ENCODE measurements at places on chromosomes 2 and 18. TPM values are rescaled to one million over a fixed set of nuclear protein-coding genes. Genes with fewer than 3 reads are reported as not detected.

- no peak for DNase-seq
- H3K27ac ChIP-seq, result no peak overlapping the region
- no peaks in the 10 kb centered on the region for H3K36me3 ChIP-seq
- no peak overlapping the region for H3K4me3 ChIP-seq
- H3K27me3 ChIP-seq, result peaks cover 25% of the 10 kb centered on the region
These were observed 18.0 kb downstream of the FZD7 start for GRCh38 chr2:202051499-202052161.

DNA sequence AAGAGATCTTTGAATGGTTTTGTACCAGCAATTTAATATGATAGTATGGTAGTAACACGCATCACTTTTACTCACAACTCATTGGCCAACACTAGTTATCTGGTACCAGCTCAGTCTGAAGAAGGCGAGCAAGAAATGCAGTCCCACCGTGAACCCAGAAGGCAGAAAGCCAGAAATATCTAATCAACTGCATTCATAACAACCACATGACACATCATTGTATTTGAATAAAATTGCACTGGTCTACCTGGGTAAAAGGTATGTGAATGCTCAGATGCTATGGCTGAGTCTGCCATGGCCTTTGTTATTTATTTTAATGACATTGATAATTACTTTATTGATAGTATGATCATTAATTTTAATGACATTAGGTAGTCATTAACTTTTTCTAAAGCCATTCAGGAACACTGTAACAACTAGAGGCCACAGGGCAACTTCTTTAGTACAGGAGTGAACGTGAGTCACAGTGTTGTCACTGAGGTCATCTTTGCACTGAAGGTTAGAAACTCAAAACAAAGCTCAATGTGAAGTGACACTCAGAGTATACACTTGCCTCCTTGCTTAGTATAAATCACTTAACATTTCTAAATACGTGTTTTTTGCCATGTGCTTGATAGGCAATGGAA lies 475.6 kb upstream of the TNP1 start:
- no peak overlapping the region for H3K27ac ChIP-seq
- DNase-seq, result no peak
- no peaks in the 10 kb centered on the region for H3K36me3 ChIP-seq
- no peaks in the 10 kb centered on the region for H3K4me1 ChIP-seq

DNA sequence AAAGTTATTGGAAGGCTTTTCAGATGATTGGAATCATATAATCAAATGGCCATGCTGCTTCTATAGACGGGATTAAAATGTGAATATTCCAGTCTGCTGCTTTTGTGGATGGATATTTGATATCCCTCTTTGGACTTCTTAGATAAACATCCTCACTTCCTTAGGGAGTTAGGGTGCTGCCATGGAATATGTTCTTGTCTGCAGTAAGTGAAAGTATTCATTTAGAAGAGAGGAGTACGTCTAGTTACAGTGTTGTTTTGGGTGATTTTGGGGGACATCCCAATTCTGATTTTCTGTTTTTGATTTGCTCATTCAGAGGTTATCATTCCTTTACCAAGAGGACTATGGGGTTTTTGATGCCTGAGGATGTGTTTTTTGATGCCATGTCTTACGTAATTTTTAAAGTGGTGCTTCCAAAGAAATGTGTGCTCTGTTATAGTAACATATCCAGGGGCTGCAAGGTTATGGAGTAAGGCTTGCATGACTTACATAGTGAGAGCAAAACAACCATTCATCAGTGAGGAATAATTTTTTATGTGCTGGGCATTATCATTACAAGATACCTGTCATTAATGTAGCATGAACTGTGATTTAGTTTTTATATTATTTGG lies 33.6 kb downstream of the ASXL3 start:
- H3K27ac ChIP-seq, result no peak overlapping the region
- no peaks in the 10 kb centered on the region for H3K27me3 ChIP-seq
- H3K4me3 ChIP-seq, result no peak overlapping the region
- H3K36me3 ChIP-seq, result no peaks in the 10 kb centered on the region

GRCh38 chr18:9434122-9434701 lies 41.1 kb upstream of the RALBP1 start:
- no peak overlapping the region for H3K4me3 ChIP-seq
- no peaks in the 10 kb centered on the region for H3K4me1 ChIP-seq
- H3K27me3 ChIP-seq, result peaks cover 9% of the 10 kb centered on the region
- DNase-seq, result no peak
- no peaks in the 10 kb centered on the region for H3K36me3 ChIP-seq

DNA sequence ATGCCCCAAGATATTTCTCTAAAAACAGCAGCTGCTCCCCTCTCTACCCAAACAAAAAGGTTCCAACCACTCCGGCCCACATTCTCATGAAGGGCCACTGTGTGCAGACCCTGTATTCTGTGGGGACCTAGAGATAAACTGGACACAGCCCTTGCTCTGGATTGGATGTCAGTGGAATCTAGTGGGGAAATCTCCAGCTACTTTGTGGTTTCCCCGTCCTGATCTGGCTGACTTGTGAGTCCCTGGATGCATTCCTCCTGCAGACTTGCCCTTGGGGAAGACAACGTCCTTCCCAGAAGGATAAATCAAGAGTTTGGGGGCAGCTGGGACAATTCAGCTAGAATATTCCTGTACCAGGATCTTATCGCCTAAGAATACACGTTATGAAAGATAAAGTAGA lies 151.1 kb downstream of the FSHR start:
- H3K36me3 ChIP-seq, result no peaks in the 10 kb centered on the region
- H3K4me1 ChIP-seq, result no peaks in the 10 kb centered on the region
- H3K27me3 ChIP-seq, result no peaks in the 10 kb centered on the region
- H3K4me3 ChIP-seq, result no peak overlapping the region
- no peak overlapping the region for H3K27ac ChIP-seq

DNA sequence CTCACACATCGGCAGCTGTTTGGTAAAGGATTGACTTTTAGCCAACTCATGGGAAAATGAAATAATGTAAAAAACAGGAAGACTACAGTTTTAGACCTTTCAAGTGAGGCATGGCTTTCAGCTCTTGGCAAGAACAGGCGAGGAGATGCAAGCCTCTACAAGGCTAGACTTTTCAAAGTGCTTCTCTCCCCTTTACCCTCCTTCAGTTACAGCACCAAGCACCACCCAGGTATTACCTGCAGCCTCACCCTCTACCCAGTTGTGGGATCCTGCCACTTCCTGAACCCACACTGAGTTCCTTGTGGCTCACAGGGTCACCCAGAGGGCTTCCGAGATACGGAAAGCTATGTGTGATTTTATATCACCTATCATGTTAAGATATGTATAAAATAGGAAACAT lies 14.7 kb downstream of the UGT1A10 start:
- no peak for DNase-seq
- H3K4me1 ChIP-seq, result no peaks in the 10 kb centered on the region
- no peak overlapping the region for H3K4me3 ChIP-seq

DNA sequence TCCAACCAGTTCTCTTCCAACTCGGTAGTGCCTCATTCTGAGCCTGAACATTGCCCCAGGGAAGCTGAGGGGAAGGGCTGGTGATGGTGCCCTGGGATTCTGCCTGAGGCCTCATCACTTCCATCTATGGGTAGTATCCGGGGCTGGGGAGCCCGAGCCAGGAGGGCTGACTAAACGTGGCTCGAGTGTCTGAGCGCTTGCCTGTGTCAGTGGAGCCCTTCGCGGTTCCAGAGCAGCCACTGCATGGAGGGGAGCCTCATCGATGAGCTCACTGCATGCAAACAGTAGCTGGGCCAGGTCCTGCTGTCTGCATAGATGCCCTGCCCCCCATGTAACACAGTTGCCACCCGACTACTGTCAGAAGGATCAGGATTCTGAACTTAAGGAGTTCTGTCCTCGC lies 129.3 kb downstream of the GLI2 start:
- H3K27me3 ChIP-seq, result peaks cover 25% of the 10 kb centered on the region
- no peaks in the 10 kb centered on the region for H3K4me1 ChIP-seq
- no peak overlapping the region for H3K4me3 ChIP-seq
- no peak for DNase-seq
- no peak overlapping the region for H3K27ac ChIP-seq
- no peaks in the 10 kb centered on the region for H3K36me3 ChIP-seq

DNA sequence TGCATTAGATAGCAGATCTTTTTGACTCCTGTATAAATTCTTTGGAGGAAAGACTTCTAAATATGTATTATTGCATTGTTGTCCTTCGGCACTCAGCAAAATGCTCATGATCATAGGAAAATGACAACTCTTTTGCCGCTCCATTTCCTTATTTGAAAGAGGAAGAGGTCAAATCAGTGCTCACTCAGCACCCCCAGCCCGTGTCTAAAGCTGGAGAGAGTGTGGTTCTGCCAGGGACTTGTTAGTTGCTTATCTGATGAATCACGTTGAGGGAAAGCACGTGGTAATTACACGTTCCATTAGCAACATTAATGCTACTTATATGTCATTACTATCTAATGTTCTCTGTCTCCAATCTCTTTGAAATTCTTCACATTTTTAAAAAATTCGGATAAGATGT lies 46.0 kb upstream of the MBP start:
- H3K4me3 ChIP-seq, result no peak overlapping the region
- no peak overlapping the region for H3K27ac ChIP-seq
- H3K4me1 ChIP-seq, result no peaks in the 10 kb centered on the region
- no peaks in the 10 kb centered on the region for H3K27me3 ChIP-seq

DNA sequence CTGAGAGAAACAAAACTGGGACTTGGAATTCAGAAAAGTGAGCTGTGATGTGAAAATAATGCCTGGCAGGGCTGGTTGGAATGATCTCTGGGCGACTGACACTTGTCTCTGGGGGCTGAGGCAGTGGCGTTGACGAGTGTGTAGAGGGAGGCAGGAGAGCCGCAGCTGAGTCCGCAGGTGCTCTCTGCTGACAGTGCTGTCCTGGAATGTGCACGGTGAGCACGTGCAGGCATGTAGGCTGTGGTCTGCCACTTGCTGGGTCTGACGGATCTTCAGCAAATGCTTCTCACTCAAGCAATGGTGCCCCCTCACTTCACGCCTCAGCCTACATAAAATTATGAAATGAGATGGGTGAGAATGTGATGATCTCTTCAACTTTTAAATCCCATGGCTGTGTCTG lies 38.5 kb upstream of the ATP9B start:
- H3K36me3 ChIP-seq, result no peaks in the 10 kb centered on the region
- no peaks in the 10 kb centered on the region for H3K4me1 ChIP-seq
- no peak overlapping the region for H3K27ac ChIP-seq
- no peak overlapping the region for H3K4me3 ChIP-seq
- DNase-seq, result no peak
- no peaks in the 10 kb centered on the region for H3K27me3 ChIP-seq

- no peaks in the 10 kb centered on the region for H3K4me1 ChIP-seq
- no peak for DNase-seq
- no peak overlapping the region for H3K27ac ChIP-seq
- H3K27me3 ChIP-seq, result peaks cover 7% of the 10 kb centered on the region
- no peaks in the 10 kb centered on the region for H3K36me3 ChIP-seq
These were observed 121.5 kb downstream of the RTN4 start for GRCh38 chr2:54928719-54929118.

DNA sequence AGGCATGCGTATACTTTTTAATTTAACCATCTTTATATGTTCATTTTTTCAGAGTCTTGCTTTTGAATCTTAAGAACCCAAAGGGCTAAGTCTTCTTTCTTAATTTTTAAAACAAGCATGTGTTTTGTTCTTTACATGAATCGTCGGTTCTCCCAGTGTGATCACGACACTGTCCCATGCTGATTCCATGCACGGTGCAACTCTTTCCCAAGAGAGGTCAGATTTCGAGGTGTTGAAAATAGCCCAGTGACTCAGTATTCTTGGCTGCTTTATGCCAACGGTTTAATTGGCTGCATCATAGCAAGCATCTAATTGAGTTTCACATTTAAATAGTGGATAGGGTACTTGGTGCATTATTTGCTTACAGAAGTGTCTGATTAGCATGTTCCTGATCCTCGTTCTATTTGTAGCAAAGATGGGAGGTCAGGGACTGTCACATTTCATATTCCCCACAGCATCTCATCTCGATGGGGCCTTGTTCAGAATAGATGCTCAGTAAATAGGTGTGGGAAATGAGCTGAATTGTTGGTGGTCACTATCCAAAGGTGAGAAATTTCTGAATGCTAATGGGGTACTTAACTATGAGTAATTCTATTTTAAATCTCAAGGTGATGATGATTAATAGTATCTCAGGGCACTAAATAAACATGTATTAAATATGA lies 2.8 kb downstream of the NPAS2 start:
- H3K4me1 ChIP-seq, result peaks cover 4% of the 10 kb centered on the region
- no peak overlapping the region for H3K27ac ChIP-seq

DNA sequence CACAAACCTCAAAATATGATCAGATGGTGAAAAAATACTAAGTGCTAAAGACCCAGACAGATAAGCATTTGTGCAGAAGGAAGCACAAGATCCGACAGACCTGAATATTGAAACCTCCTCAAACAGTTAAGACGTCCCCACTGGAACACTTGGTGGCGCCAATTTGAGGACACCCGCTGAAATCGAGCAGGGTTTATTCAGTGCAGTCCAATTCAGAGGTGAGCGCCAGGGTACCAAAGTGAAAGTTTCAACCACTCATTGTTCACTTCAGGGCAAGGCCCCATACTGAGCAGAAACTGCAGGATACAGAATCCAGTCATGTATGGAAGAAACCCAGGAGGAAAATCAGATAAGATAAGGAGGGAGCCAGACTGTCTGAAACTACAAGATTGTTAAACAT lies 417.6 kb downstream of the LRRTM4 start:
- no peaks in the 10 kb centered on the region for H3K27me3 ChIP-seq
- H3K36me3 ChIP-seq, result no peaks in the 10 kb centered on the region
- no peak overlapping the region for H3K4me3 ChIP-seq
- no peak overlapping the region for H3K27ac ChIP-seq

RTP5 gene
- 0.12 TPM for total RNA-seq

ZSWIM2 gene
- not detected for total RNA-seq

Data from activated CD4-positive, alpha-beta memory T cell treated with anti-CD3 and anti-CD28 coated beads for 36 hours (primary cell).